ENCODE measurements at places on chromosomes 3 and 15.

GRCh38 chr3:157441102-157441624 is 4.5 kb downstream of the PTX3 start:
- DNase-seq = no peak

- DNase-seq = no peak
Observed at GRCh38 chr15:85318048-85318731, 62.2 kb upstream of the AKAP13 start.

DNA sequence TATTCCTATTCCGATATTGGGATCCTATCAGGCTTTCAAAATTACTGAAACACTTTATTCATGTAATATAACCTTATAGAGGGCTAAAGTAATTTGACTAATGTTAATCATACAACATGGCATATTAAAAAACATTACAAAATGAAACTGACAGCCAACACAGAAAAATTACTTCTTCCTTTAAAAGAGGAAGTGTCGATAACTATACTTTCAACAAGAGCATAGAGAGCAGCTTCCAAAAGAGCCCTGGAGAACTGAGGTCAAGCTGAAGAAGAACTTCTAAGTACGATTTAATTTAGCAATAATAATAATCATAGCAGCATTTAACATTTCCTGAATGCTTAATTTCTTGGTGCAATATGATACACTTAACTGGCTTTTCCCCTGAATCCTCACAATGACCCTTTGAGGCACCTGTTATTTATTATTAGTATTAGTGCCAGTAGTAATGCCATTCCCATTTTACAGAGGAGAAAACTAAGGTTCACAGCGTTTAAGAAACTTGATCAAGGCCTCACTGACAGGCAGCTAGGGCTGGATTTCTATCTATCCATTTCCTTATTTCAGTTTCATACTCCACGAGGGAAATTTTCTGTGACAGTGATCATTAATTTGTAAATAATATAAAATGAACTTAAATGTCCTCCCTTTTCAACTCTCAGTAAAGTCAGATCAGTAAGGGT is 181.6 kb downstream of the CFAP20DC start:
- DNase-seq = no peak

DNA sequence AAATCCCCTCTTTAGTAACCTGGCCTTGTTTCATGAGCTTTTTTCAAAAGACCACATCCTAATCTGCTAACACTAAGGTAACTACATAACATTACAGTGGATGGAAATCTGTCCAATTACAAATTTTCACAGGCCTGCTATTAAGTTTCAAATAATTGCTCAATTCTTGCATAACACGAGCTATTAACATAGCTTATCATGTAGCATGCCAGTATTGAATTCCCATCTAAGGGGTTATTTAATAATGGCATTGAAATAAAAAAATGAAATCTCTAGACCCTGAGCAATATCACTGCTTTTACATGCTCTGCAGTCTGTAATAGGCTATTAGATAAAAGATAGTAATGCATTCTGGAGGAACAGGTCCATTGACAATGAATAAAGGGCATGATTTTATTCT is 748.3 kb upstream of the NECTIN3 start:
- DNase-seq = no peak

DNA sequence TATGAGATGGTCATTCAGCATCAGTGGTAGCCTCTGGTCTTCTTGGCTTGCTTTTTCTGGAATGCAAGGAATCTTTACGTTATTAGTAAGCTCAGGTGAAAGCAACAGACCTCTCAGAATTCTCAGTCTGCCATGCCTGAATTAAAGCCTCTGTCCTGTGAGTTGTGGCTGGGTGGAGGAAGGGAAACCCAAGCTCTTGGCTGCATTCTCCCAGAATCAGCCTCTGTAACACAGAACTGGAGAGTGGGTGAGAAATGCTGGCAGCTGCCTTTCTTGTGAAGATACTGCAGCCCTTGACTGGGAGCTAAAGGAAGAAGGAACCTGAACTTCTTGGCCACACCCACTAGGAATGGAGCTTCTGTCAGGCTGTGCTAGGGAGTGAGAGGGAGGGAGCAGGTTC is 505.8 kb downstream of the EPHA3 start:
- DNase-seq = no peak

- no peak for DNase-seq
Observed at GRCh38 chr3:839981-840380, 252.8 kb upstream of the CNTN6 start.

- no peak for DNase-seq
Observed at GRCh38 chr3:5052247-5052646, 69.8 kb upstream of the ARL8B start.

DNA sequence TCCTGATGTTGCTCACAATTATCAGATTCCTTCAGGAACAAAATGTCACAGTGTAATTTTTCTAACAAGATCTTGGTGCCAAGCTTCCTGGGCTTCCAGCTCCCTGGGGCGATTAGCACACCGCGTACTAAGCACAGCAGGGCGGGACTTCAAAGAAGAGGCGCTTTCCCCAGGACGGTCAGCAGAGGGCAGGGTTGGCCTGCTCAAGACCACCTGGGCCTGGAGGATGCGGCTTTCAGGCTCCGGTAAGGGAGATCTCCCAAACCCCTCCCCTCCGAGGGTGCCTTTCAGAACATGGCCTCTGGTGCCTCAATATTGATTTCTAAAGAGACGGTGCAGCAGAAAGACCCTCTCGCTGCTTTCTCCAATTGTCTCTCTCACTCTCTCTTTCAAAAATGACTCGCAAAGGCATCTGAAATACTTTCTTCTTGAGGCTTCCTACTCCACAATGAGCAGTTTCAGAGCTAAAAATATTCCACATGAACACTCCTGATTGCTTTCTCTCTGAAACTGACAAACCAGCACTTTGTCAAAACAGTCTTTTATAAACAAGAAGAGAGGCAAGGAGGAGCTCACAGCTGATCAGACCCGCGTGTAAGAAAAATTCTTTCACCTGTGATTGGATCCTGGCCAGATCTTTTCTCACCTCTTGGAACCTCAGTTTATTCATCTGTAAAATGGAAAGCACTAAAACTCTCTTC is 154.0 kb downstream of the ADAMTS9 start:
- DNase-seq = peak; percentile 86

GRCh38 chr3:193344486-193344885 is 34.1 kb downstream of the ATP13A5 start:
- DNase-seq = no peak

GRCh38 chr3:188149587-188149986 is 4.4 kb upstream of the LPP start:
- no peak for DNase-seq

DNA sequence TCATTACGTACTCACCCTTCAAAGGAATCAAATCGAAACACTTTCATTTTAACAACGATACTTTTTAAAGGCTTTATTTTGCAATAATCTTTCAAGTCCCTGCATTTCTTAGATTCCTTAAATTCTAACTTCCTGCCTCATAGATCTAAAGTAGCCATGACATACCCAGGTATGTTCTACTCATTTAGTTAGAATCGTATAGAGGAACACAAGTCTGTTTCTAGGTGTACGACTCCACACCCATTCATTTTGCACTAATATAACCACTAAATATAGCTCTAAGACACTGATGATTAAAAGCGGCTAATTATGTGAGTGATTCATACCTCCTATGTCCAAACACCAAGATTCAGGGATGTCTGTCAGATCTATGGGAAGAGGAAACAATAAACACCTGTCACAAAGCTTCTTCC is 1.3 kb downstream of the ATP13A3 start:
- DNase-seq = no peak

GRCh38 chr3:79994397-79994796 is 226.6 kb upstream of the ROBO1 start:
- no peak for DNase-seq

DNA sequence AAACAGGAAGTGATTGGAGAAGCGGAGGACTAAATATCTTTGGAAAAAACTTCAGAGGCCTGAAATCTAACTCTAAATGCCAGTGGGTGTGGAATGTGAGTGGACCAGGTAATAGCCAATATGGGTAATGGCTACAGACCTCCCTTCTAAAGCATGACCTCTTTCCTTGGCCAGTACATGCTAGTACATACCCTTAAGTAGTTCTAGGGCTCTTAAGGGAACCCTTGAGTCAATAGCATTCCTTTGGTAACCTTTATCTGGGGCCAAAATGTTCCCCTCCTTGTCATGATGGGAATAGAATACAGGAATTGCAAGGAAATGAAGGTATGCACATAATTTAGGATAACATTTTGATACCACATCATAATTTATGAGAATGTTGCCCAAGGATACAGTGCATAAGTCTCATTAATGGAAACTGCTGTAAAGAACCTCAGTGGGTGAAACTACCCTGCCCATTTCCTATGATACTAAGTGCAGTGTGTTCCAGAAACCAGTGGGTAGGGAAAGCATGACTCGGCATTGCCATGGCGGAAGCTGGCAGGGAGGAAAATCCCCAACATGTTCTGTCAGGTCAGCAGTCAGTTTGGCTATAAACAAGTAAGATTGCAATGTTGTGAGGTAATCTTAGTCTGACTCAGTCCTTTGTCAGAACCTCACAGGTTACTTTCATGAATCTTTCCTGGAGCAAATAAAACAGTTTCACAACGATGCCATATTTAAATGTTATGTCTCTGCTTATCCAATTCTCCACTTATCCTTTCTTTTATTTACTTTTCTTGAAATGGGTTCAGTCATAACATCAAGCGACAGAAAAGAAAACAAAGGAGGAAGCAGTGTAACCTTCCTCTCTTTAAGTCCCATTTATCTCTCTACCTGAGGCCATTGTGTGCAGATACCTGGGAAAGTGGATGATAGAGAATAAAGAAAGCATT is 23.5 kb upstream of the RAP2B start:
- no peak for DNase-seq

GRCh38 chr15:40355976-40356585 is 1.9 kb upstream of the DISP2 start:
- DNase-seq = no peak

GRCh38 chr15:29128671-29129070 is 141.0 kb downstream of the NSMCE3 start:
- no peak for DNase-seq

DNA sequence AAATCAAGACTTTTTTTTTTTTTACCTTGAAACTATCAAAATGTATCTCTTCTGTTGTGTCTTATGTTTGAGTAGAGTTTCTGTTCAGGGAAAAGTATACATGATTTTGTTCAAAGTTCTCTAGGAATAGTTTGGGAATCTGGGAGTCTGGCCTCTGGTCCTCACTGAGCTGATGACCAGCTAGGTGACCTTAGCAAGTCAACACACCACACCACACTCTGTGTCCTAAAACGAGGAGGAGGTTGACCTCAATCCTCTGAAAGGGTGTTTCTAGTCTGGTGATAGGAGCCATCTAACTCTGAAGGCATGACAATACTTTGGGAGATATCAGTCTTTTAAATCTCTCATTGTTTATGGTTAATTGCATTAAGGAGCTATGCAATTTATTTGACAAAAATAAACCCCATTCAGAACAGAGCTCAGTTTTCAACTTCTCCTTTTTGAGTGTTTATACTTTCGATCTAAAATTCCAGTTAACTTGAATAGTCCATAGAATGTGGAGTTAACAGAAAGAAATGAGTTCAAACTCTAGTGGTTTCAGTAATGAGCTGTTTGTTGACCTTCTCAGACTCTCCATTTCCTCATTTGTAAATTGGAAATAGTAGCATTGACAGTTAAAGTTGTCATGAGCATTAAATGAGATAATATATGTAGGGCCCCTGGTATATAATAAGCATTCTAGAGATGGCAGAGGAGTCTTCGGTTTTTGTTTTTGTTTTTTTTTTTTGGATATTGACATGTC is 112.2 kb upstream of the LRRN1 start:
- DNase-seq = no peak

DNA sequence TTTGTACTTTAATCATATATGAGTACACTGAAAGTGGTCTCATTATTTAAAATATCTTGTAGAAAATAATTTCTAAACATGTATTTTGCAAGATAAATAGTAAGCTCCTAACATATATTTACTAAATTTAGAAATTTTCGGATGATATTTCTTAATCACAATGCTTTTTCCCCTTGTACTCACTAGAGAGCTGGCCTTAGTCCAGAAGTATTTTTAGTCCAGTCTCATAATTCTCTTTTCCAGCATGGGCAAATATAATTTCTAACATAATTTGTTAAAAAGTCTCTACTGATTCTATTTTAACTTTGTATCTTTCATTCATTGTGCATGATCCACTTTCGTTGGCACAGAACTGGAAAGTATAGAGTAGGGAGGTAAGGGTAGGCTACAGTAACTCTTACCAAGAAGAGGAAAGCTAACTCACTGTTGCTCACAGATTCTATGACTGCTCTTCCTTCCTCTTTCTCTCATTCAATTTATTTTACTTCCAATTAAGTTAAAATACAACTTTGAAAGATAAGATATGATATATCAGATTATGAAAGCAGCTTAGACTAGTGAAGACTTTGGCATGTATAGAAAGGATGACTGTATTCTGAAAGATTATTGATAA is 39.3 kb downstream of the FGF7 start:
- no peak for DNase-seq

- peak; percentile 29 for DNase-seq
Observed at GRCh38 chr3:52446631-52447511, 2.0 kb upstream of the SEMA3G start.

DNA sequence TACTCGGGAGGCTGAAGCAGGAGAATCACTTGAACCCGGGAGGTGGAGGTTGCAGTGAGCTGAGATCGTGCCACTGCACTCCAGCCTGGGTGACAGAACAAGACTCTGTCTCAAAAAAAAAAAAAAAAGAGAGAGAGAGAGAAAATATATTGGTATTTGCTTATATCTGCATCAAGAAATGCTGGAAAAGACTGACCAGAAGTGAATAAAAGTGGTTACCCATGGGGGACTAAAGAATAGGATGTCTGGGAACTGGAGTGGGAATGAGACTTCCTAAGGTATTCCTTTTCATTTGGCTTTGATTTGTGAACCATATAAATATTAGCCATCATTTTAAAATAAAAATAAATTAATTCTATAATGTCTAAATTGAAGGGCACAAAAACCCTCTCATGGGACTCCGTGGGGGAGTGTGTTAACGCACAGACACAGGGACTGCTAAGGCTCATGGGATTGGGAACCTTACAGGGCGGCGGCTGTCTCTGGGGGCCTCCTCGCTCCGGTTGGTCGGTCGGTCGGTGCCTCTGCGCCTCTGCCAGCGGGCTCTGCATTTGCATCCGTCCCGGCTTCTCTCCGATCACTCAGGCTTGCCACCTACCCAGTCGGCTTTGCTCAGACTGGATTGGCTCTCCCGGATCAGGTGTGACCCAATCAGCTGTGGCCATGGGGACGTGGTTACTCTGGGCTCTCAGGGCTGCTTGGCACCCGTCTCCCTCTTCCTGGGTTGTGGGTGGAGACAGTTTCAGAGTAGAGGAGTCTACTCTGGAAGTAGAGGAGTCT is 12.7 kb upstream of the TSPAN3 start:
- peak; percentile 95 for DNase-seq

- no peak for DNase-seq
Observed at GRCh38 chr15:25846377-25846776, 16.8 kb downstream of the ATP10A start.

DNA sequence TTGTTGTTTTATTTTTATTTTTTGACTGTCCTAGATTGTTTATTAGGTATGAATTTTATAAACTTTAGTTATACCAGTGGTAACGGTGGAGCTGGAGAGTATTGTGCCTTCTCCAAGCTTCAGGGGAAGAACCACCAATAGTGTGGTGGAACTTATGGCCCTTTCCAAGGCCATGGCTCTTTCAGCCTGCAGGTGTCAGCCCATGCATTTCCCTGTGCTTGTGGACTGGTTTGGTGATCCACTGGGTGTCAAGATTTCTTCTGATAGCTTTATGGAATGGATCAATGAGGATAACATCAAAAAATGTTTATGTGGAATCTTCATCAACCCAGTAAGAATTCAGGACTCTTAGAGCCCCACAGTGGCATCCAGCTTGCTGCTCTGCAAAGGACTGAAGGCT is 19.2 kb upstream of the SCAMP5 start:
- no peak for DNase-seq

- no peak for DNase-seq
Observed at GRCh38 chr15:52118969-52119749, 6.6 kb upstream of the BCL2L10 start.

Data from SHP77 (cell line).